AG04450 (cell line): ENCODE measurements at places on chromosomes 13 and 19. TPM values are rescaled to one million over a fixed set of nuclear protein-coding genes. Genes with fewer than 3 reads are reported as not detected.

- DNase-seq, result no peak
Measured at GRCh38 chr13:96925916-96926628, 68.2 kb downstream of the OXGR1 start.

Gene ERICH4
- not detected in 2 replicates for polyA plus RNA-seq

- DNase-seq, result no peak
Measured at GRCh38 chr13:40269086-40269485, 397.4 kb downstream of the FOXO1 start.

DNA sequence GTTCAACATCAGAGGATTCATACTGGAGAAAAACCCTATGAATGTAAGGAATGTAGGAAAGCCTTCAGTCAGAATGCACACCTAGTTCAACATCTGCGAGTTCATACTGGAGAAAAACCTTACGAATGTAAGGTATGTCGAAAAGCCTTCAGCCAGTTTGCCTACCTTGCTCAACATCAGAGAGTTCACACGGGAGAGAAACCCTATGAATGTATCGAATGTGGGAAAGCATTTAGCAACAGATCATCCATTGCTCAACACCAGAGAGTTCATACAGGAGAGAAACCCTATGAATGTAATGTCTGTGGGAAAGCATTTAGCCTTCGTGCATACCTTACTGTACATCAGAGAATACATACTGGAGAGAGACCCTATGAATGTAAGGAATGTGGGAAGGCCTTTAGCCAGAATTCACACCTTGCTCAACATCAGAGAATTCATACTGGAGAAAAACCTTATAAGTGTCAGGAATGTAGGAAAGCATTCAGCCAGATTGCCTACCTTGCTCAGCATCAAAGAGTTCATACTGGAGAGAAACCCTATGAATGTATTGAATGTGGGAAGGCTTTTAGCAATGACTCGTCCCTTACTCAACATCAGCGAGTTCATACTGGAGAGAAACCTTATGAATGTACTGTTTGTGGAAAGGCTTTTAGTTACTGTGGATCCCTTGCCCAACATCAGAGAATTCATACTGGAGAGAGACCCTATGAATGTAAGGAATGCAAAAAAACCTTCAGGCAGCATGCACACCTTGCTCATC is 15.4 kb downstream of the ZNF570 start:
- no peak for DNase-seq

GRCh38 chr19:48645620-48646000 is 377 bp downstream of the CA11 start:
- no peak for DNase-seq

GRCh38 chr13:51147732-51148131 is 36.7 kb upstream of the C13orf42 start:
- no peak for DNase-seq

- DNase-seq, result no peak
Measured at GRCh38 chr13:30652746-30653386, 35.1 kb downstream of the USPL1 start.

GRCh38 chr13:86877441-86877840 is 793.7 kb upstream of the SLITRK5 start:
- no peak for DNase-seq

GRCh38 chr19:47786566-47786965 is 8.1 kb downstream of the SELENOW start:
- DNase-seq, result no peak

DNA sequence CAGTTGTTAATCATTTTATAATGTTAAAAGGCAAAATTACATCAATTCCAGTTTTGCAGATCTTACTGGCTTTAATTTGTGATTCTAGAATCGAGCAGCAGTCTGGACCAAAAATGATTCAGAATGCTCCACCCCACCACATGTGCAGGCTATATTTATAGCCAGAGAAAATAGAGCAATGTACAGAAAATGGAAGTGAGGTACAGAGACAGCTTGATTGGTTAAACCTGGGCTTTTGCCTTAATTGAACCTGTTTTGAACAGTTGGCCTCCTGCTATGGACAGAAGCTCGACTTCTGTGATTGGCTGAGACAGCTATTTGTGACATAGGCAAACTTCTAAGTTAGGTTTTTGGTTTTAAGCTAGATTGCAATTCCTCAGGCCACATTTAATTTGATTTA is 607.4 kb upstream of the MIR17HG start:
- no peak for DNase-seq

Gene ZNF85
- polyA plus RNA-seq, result 4.8 and 5.8 TPM in 2 replicates

DNA sequence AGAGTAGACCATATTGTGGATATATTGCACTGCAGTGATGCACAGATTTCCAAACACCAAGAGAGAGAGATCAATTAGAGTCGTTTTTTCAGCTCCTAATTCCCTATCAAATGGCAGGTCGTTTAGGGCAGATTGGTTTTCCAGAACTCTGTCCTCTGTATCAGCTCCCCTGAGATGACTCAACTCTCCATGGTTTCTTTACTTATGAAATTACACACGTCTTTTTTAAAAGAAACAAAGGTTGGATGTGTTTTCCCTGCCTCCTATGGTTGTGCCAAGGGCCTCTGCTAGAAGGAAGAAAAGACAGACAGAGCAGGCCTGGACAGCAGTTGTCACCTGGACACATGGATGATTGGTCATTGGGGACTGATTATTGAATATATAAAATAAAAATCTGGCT is 478.1 kb upstream of the NBEA start:
- no peak for DNase-seq

GRCh38 chr19:10422846-10423245 is 2.5 kb downstream of the PDE4A start:
- no peak for DNase-seq

Gene CPAMD8
- 0.38 and 0.56 TPM in 2 replicates for polyA plus RNA-seq

DNA sequence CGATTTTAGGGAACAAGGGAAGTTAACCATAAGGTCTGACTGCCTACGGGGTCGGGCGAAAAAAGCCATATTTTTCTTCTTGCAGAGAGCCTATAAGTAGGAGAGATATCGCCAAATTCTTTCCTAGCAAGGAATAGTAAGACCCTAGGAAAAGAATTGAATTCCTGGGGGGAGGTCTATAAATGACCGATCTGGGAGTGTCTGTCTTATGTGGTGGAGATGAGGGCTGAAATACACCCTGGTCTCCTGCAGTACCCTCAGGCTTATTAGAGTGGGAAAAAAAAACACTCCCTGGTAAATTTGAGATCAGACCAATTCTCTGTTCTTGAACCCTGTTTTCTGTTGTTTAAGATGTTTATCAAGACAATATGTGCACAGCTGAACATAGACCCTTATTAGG is 447.5 kb upstream of the ATXN8OS start:
- DNase-seq, result no peak

DNA sequence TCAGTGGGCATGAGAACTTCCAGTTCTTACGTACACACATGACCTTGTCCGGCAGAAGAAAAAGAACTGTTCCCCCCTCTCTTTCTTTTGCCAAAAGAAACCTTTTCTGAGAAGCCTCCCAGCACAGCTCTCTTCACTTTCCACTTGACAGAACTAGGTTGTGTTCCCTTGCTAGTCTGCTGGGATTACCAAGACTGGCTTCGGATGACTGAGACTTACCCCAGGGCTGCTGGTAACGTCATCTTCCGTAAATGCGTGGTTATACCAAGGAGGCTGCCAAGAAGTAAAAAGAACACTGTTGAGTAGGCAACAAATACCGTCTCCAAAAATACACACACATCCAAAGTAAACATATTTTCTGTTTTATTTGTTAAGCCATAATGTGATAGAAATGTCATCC is 908.2 kb downstream of the EFNB2 start:
- DNase-seq, result no peak
